Fibroblast of skin of scalp (primary cell): ENCODE measurements at places on chromosomes 1 and 21.

DNA sequence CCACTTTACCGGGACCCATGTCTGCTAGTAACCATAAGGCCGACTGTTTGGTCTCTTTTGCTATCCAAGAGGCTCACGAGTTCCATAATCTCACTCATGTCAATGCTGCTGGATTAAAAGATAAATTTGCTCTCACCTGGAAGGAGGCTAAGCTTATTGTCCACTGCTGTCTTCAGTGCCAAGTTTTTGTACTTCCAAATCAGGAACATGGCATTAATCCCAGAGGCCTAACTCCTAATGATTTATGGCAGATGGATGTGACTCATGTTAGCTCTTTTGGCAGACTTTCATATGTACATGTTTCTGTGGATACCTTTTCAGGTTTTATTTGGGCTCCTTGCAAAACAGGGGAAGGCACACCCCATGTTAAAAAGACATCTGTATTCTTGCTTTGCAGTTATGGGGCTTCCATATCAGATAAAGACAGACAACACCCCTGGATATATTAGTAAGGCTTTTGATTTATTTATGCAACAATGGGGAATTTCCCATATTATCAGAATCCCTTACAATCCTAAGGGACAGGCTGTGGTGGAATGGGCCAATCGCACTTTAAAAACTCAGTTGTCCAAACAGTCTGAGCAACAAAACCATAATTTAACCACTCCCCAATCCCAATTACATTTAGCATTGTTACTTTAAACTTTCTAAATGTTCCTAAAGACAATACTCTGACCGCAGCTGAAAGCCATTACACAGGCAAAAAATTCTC lies 162.7 kb downstream of the IER5 start:
- DNase-seq = peak; percentile 46

DNA sequence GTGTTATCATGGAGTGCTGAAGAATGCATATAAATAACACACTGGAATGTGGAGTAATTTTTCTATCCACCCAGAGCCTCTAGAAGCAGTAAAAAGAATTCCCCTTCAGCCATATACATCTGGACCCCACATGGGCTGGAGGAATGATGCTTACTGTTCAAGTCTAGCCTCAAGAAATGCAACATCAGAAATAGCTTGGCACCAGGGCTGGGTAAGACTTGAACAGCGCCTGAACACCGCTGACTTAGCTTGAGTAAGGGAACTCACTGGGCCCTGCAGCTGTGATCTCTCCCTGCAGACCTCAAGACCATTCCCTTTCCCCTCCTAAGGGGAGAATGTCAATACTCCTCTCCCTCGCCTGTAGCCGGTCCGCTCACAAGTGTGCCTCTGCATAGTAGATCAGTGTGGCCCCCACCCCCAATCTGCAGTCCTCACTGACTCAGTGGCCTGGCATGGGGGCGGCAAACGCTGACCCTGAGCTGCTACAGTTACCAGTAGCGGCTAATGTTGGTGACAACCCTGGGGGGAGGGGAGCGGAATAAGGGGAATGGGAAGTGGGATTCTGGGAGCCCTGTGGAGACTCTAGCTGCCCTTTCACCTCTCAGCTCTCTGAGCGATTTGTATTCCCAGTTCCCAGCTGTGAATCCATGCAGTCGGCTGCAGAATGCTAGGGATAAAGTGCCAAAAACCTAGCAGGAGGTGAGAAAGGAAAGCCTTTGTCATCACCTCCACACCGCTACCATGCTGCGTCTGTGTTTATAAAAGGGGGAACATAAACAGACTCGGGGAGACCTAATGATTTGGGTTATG lies 483.9 kb downstream of the DISC1 start:
- DNase-seq = peak; percentile 98

GRCh38 chr1:21318714-21319159 lies 28.5 kb upstream of the ECE1 start:
- peak; percentile 57 for DNase-seq

DNA sequence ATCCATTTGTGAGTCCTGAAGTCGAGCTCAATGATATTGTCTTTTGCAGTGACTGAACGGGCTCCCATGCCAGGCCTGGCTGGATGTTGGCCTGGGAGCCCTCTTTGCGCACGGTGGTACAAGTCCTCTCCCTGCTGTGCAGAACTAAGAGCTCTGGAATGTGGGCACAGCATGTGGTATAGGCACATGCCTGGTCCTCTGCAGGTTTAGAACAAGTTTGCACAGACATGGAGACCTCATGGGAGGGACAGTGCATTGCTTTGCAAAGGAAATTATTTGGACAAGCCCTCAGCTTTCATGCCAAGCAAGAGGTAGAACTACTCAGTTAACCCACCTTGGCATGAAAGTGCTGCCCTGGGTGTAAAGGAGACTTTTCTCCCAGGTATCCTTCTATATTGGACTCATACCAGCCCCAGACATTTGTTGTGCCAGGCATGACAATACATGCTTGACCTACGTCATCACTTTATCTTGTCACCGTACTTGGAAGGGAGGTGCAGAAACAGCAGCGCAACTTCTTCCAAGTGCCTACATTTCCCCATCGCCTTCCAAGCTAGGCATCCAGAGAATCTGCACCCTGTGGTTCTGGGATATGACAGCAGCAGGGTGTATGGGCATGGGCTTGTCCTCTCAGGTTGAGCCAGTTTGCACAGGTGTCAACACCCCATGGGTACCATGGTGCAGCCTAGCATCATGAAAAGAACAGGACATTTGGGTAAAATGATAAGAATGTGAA lies 37.6 kb upstream of the MRPS6 start:
- peak; percentile 58 for DNase-seq

GRCh38 chr1:90318431-90318830 lies 323.5 kb downstream of the ZNF326 start:
- DNase-seq = no peak
